ENCODE measurements at places on chromosomes 16 and 17. TPM values are rescaled to one million over a fixed set of nuclear protein-coding genes. Genes with fewer than 3 reads are reported as not detected.

DNA sequence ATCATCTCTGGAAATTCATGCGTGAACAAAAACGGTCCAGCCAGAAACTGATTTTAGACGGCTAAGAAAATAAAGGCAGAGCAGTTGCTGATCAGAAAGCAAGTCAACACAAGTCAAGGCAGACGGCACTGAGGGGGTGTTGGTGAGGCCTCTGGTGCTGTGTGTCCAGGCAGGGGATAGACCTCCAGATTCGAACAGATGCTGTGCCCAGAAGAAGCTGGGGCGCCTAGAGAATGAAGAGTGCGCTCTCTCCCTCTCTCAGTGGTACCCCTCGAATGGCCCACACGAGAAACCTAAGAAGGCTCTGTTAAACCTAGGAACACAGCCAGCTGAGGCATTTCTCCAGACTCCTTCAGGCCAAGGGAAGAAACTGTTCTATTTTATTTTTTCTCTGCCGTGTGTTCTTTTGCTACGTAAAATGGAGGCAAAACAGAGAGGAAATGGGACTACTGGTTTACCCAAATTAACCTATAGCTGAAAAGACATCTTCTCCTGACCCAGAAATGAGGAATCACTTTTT, 178.3 kb downstream of the PMP22 start:
- no peak for DNase-seq

DNA sequence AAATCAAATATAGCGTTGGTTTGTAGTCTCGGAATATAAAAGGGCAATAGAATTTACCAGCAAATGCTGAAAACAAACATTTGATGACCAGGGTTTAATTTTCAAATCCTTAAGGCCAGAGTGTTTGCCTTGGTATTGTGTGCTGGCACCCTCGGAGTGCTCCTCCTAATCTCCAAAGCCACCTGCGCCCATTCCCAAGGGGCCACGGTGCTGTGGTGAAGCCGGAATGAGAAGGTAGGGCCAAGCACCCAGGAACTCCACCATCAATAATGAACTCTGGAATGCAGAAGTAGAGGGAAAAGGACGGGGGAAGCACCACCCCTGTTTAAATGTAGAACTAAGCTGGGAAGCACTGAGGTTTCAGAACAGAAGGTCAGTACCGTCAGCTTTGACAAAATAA, 51.9 kb downstream of the COG7 start:
- no peak for DNase-seq

DNA sequence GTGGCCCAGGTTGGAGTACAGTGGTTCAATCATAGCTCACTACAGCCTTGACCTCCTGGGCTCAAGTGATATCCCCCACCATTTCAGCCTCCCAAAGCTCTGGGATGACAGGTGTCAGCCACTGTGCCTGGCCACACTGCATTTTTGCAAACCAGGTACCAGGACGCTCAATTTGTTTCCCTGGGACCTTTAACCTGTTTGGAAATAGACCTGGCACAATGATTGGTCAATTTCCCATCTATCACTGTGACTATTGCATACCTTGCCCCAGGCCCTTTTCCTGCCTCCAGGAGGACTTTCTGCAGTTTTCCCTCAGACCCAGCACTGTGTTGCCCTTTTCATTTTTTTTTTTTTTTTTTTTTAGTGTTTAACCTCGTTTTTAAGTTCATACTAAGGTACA, 11.1 kb upstream of the FUS start:
- DNase-seq = no peak

DNA sequence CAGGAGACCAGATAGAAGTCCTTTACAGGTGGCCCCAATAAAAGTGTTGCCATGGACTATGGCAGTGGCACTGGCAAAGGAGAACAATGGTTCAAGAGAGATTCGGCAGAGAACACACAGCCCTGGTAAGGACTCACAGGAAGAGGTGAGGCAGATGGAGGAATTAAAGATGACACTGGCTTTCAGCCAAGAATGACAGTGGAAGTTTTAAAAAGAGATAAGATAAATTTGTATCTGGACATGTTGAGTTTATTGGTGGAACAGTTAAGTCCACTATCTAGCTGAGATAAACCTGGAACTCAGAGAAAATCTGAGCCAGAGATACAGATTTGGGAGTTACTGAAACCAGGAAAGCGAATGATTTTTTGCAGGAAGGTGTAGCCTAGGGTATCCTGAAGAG, 20.1 kb downstream of the CMC2 start:
- no peak for DNase-seq

- no peak for DNase-seq
Observed at GRCh38 chr16:76816475-76816874, 374.5 kb upstream of the MON1B start.

DNA sequence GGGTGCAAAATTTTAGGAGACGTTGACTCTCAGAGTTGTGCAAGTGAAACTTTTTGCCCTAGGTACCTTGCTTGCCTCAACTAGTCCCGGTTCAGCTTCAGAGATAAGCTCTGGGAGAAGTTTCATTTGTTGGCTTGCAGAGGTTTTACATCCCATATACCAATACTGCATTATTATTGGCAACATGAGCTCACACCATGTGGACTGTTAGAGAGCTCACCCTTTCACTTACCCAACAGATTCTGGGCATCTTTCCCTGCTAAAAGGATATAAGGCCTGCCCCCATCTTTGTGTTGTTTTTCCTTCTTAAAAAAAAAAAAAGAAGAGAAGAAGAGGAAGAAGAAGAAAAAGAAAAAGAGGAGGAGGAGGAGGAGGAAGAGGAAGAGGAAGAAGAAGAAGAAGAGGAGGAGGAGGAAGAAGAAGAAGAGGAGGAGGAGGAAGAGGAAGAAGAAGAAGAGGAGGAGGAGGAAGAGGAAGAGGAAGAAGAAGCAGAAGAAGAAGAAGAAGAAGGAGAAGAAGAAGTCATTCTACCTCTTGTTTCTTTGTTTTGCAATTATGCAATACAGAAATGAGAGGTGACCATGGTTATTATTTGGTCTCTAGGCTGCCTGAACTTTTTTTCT, 292.6 kb upstream of the IRX3 start:
- no peak for DNase-seq

DNA sequence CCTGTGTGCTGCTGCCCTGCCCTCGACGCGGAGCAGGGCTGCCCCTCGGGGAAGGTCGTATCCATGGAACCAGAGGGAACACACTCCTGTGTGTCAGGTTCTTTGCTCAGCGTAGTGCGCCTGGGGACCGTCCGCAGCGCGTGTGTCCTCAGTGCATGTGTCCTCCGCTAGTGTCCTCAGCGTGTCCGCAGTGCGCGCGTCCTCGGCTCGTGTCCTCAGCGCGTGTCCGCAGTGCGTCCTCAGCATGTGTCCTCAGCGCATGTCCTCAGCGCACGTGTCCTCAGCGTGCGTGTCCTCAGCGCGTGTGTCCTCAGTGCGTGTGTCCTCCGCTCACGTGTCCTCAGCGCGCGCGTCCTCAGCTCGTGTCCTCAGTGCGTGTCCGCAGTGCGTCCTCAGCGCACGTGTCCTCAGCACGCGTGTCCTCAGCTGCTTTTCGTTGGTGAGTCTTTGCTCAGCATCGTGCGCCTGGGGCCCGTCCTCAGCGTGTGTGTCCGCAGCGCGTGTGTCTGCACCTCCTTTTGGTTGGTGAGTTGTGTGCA, 59.2 kb upstream of the ZNF750 start:
- no peak for DNase-seq

DNA sequence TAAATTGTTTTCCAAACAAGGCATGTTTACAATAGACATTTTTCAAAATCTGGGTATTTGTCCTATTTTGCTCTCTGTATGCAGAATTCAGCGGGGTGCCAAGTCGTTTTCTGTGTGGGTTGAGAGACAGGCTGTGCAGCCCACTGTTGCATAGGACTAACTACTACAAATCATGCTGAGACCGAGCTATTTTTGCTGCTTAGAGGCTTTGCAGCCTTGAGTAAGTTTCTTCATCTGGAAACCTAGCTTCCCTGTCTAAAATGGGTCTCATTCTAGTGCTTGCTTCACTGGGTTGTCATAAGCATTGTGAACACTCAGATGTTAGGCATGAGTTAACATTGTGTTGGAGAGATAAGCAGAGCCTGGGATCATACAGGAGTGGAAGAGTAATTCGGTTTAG, 1.3 kb downstream of the PRPSAP2 start:
- no peak for DNase-seq

GRCh38 chr17:44610331-44610730, 45.9 kb upstream of the MEIOC start:
- no peak for DNase-seq

DNA sequence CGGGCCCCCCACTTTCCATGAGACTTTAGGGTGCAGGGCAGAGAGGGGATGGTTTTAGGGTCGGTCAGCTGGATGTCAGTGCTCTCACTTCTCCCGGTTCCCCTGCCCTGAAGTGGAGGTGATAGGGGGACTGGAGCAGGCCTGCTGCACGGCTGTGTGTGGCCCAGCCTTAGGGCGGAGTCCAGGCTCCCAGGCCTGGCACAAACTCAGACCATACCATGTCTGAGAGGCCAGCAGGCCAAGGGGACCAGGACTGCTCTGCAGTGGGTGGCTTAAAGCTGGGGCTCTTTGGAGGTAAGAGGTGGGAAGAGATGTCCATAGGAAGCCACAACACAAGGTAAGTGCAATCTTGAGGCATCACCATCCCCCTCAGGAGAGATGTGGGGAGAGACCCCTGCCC, 8.3 kb downstream of the TFAP4 start:
- DNase-seq = no peak

DNA sequence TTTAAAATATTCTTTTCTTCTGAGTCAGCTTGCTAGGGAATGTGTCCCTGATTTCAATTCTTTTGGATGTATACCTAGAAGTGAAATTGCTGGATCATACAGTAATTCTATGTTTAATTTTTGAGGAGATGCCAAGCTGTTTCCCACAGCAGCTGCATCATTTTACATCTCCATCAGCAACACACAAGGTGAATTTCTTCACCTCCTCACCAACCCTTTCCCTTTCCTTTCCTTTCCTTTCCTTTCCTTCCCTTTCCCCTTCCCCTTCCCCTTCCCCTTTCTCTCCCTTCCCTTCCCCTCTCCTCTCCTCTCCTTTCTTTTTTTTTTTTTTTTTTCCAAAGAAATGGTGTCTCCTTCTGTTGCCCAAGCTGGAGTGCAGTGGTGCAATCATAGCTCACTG, 45.4 kb upstream of the BRD7 start:
- no peak for DNase-seq

Gene CCL5
- 1.2 TPM for polyA plus RNA-seq

Gene CCL1
- polyA plus RNA-seq = not detected

Gene GDPD3
- polyA plus RNA-seq = 5.4 TPM

Gene ORMDL3
- 38.8 TPM for polyA plus RNA-seq

Gene SLC5A11
- 0.13 TPM for polyA plus RNA-seq

Gene EZH1
- 22.6 TPM for polyA plus RNA-seq

Gene SP6
- polyA plus RNA-seq = 1.0 TPM

Gene DLX3
- not detected for polyA plus RNA-seq

Data from forelimb muscle (tissue), 1 donor.